ENCODE measurements at places on chromosomes 7 and 10.
A peak's percentile ranks its signal among the peaks of the same experiment; 100 is the strongest.

- no peak for DNase-seq
These were observed 52.4 kb downstream of the PLCE1 start for GRCh38 chr10:94046098-94046497.

DNA sequence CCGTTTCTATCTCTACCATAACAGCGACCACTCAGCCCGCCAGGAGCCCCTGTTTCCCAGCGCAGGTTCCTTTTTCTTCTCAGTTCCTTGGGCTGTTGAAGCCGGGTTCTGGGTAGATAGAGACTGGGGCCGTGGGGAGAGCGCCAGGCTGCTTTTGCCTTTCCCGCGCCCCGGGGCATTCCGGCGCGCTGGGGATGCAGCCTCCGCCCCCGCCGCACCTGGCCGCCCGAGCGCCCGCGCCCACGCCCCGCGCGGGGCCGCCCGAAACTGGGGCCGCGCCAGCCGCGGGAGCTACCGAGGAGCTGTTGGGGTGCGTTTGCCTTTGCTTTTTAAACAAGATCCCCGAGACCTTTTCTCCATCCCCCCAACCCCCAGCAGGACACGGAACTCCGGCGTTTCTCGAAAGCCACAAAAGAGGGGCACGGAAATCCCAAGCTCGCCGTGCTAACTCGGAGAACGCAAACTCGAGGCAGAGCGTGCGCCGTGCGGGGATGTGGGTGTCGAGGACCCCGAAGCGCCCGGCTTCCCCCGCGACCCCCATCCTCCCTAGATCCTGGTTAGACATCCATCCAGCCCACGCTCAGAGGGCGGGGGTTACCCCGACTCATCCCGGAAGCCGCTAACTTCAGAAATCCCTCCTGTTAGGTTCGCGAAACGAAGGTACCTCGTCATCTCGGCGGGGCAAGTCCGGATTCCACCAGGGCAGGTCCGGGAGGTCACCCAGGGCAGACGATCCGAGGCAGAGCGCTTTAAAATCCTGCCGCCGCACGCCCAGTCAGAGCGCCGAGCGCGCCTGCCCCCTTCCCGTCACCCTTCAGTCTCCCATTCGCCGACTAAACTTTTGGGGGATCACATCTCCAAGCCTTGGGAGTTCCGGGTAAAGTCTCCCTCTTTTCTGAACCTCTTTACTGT is 1.0 kb downstream of the GRM8 start:
- DNase-seq: peak; percentile 23

DNA sequence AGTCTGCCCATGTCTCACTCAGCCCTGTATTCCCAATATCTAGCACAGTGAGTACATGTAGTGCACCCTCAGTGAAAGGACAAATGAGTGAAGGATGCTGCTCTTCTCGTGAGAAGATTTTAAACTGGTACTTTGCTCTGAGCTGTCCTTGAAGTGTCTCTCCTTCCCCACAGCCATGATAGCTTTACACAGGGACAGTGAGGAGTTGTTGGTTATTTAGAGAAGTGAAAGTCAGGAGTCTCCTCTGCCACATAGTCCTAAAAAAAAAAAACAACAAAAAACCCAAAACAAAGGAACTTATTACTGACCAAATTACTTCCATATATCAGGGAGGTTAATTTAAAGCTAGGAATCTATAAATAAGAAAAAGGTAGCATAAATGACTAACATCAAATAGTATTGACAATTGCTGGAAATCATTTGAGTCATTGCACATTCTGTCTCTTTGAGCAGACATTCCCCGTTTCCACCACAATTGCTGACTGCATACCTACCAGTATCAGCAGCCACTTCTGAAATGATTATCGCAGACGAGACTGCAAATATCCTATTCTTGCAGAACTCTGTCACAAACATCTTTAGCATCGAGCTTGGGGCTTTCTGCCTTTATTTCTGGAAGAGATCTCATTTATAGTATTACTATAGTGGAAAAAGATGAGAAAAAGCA is 202.1 kb downstream of the PTEN start:
- DNase-seq: no peak

DNA sequence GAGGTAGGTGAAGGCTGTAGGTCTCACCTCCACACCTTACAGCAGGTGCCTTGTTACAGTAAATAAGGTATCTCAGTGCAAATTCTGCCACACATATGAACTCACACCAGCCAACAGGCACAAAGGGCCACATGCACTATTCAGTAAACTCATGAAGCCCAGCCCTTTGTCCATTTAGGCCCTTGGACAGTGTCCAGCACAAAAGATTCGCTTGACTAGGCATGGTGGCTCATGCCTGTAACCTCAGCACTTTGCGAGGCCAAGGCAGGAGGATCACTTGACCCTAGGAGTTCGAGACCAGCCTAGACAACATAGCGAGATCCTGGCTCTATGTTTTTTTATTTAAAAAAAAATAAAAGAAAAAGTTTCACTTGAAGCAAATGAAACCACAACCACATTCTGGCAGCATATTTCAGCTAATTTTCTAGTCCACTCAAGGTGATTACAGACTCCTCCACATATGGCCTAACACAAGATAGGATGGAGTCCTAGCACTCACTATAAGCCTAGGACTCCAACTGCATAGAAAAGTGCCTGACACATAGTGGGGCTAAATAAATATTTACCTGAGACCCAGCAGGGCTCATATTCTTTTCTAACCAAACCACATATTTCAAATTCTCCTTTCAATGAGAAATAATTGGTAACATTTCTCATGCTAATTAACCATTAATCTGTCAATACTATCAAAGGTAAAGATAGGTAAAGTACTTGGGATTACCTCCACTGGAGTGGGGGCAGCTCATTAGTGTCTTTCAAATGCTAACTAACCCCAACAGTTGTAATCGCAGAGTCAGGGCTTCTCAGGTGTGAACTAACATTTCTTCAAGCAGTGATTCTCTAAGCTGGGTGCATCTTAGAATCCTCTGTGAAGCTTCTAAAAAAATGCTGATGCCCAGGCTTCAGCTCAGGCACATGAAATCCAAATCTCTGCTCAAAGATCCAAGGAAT is 4.5 kb upstream of the ANKRD1 start:
- no peak for DNase-seq

DNA sequence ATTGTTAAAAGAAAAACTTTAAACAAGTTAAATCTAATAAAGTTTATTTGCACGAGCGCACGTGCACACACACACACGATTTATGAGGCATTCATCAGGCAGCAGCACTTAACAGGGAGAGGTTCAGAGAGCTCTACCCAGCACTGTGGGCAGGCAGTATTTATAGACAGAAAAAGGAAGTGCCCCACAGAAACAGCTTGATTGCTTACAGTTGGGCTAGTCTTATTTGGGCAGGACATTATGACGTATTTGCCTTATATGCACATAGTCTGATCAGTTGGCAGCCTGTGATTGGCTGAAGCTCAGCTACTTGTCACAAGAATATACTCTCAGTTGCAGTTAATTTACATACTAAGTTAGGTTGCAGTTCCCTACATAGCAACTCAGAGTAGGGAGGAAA is 1.2 kb upstream of the SDHAF3 start:
- no peak for DNase-seq

GRCh38 chr10:133565441-133566294 is at the start of gene SYCE1:
TSS of gene SYCE1 (minus strand) at chr10:133565583. CDS start at chr10:133565529, 54 bp downstream.
- DNase-seq: no peak

DNA sequence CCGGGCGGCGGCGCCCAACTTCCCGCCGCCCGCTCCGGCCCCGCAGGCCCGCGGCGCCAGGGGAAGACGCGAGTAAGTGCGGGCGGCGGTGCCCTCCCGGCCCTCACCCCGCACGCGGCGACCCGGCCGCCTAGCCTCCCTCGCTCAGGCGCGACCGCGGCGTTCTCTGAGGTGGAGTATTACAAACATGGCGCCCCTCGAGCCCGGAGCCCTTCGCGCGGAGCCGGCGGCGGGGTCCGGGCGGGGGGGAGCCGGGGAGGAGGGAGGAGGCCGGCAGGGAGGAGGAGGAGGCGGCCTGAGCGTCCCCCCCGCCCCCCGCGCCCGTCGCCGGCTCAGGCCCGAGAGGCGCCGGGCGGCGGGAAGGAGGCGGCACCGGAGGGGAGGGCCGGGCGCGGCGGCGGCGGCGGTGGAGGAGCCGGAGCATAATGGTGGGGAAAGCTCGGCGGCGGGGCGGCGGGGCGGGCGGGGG is at the start of gene ZMYND11:
ZMYND11 (plus strand) TSS at position 324 of the 469 bp plus-strand sequence. CDS start 44,558 bp downstream, outside the sequence.
- peak; percentile 44 for DNase-seq

- no peak for DNase-seq
These were observed 45.1 kb downstream of the CNNM2 start for GRCh38 chr10:102962951-102963755.

GRCh38 chr10:7288060-7288690 is 122.7 kb downstream of the SFMBT2 start:
- no peak for DNase-seq

DNA sequence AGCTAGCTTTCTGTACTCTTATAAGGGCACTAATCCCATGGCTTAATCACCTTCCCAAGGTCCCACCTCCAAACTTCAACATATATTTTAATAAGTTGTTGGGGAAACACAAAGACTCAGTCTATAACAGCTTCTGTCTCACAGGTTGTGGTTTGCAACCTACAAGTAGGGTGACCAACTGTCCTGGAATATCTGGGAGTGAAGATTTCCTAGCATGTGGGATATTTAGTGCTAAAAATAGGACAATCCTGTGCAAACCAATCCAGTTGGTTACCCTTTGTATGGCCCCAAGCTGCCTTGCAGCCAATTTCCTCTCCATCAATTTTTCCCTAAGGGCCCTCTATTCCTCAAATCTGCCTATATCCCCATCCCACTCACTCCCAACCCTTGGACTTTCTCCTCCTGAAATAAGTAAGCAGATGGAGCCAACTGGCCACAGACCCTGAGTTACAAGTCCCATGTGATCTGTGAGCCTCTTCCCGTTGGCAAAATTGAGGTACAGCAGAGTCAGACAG is 82.3 kb downstream of the FAM13C start:
- DNase-seq: no peak

- no peak for DNase-seq
These were observed 176.2 kb upstream of the CDCA7L start for GRCh38 chr7:22121702-22122474.

DNA sequence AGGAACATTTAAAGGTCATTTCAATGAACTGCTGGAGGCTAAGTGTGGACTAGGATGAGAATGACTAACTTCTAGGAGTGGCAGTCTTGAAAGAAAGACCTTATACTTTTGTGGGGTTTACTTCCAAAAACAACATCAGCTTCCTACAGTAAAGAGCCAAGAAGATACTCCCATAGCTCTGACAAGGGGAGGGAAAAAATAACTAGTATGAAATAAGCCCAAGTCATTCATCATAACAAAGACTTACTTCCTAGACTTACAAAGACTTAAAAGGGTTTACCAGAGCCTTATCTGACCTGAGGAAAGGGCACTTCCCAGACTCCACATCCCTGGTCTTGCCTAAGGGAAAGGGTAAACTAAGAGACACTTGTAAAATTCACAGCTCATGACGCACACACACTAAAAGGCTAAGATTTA is 31.7 kb downstream of the ARHGAP12 start:
- no peak for DNase-seq

GRCh38 chr10:110510086-110510485 is 12.4 kb downstream of the DUSP5 start:
- no peak for DNase-seq

- DNase-seq: no peak
These were observed 146.4 kb downstream of the ZNF248 start for GRCh38 chr10:37710831-37711616.

- no peak for DNase-seq
These were observed 2.6 kb downstream of the BPGM start for GRCh38 chr7:134649226-134649775.

DNA sequence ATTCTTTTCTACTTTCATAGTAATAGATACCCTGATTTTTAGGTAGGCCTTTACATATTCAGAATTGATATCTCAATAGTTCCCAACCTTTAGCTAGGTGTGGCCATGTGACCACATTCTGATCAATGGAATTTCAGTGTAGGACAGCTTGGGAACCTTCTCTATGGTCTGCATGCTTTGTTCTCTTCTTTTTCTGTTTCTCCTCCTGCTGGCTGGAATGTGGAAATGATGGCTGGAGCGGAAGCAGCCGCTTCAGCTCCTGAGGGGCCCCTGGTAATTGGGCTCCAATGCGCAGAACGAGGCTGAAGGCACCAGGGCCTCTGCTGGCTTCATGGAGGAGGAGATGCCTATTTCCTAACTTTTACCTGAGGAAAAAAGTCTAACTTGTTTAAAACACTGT is 152.6 kb downstream of the ZMYND11 start:
- DNase-seq: no peak

DNA sequence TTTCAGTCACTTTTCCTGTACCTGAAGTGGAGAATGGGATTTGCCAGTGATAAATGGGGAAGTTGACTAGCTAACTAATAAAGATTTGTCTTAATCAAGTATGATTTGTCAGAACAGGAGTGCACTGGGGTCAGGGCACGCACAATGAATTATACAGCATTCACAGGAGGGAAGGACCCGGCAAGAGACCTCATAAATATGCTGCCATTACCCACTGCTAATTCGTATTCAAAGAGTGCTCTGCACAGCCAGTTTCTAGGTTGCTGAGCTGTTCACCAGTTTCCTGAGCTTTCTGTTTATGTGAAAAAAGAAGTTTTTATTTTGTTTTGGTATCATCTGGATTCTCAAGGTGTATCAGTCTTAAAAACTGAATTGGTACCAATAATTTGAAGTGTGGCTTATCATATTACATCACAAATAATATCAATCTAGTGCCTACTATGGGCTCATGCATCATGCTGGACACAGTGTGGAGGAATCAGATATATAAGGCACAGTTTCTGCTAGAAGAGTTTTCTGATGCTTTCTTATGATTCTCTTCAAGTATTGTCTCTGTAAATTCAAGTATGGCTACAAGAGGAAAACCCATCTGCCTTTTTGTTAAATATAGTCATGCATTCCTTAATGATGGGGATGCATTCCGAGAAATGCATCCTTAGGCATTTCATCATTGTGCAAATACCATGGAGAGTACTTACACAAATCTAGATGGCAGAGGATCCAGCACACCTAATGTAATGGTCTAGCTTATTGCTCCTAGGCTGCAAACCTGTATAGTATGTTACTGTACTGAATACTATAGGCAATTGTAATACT is 202.2 kb downstream of the VTI1A start:
- DNase-seq: no peak

DNA sequence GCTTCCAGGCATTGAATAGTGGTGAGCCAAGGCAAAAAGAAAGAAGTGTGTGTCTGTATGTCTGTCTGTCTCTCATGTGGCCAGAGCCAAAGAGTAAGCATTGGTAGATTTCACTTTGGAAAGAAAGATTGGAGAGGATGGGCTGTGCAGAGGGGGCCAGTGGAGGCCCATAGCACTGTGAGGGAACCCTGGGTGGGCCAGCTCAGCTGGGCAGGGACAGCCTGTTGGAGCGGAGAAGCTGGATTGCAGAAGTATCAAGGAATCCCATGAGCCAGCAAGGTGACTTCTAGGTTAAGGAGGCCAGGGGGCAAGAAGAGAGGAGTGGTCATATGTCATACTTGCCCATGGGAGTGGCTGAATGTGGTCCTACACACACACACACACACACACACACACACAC is 1.5 kb upstream of the GRID1 start:
- no peak for DNase-seq

DNA sequence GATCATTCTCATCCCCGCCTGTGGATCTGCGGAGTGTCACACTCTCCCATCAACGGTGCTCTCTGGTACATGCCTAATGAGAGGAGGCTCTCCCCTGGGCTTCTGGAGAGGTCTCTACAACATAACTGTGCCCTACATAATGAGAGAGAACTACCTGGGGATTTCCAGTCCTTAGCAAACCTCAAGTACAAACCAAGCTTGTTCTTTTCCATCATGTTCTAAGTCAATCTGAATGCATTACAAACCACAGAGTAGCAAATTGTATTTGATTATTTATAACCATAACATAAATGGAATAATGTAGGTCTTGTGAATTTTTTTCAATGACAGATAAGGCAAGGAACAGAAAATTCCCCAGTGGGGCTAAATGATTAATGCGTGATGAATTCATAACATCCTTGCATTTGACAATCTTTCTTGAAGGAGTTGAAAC is 412.4 kb upstream of the NRP1 start:
- DNase-seq: no peak

Measured in T-cell (primary cell).